ENCODE measurements at places on chromosomes 7 and 10.
A peak's percentile ranks its signal among the peaks of the same experiment; 100 is the strongest.

GRCh38 chr7:142817506-142817905, 37.4 kb upstream of the EPHB6 start:
- no peak for DNase-seq

- DNase-seq: no peak
Observed at GRCh38 chr10:72087969-72088888, at the start of gene SPOCK2. Gene SPOCK2, minus strand, starts transcription at chr10:72088551. Its CDS starts 223 bp downstream, at chr10:72088328.

GRCh38 chr10:83612050-83612449, 527.3 kb upstream of the GHITM start:
- no peak for DNase-seq

- DNase-seq: no peak
Observed at GRCh38 chr7:114173170-114173890, 241.3 kb upstream of the FOXP2 start.

GRCh38 chr10:91201213-91201996, 19.1 kb upstream of the PCGF5 start:
- DNase-seq: no peak

- no peak for DNase-seq
Observed at GRCh38 chr10:75525646-75526045, 94.2 kb downstream of the LRMDA start.

DNA sequence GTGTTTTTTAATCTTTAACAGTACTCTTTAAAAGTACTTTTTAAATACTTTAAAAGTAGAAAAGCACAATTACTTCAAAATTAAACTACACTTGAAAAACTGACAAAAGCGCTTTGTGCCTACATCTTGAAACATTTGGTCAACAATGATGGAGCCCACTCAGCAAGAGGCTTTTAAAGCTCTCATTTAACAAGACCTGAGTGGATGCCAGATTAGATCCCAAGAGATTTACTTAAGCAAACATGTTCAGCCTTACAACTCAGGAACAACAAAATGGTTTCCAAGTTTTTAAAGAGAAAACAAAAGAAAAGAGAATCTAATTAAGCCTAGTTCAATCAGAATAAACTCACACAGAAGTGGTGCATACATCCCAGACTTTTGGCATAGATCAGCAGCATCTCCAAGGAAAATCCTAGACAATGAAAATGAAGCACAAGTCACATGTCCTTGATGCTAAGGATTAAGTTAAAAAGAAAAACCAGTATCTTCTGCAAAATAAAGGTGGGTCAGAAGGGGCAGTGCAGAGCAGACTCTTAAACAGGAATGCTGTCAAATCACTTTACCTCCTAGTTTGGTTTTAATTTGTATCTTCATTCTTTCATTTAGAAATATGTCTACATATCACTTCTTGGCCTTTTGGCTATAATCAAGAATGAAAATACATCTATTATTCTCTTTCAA, 26.2 kb downstream of the HIBADH start:
- no peak for DNase-seq

DNA sequence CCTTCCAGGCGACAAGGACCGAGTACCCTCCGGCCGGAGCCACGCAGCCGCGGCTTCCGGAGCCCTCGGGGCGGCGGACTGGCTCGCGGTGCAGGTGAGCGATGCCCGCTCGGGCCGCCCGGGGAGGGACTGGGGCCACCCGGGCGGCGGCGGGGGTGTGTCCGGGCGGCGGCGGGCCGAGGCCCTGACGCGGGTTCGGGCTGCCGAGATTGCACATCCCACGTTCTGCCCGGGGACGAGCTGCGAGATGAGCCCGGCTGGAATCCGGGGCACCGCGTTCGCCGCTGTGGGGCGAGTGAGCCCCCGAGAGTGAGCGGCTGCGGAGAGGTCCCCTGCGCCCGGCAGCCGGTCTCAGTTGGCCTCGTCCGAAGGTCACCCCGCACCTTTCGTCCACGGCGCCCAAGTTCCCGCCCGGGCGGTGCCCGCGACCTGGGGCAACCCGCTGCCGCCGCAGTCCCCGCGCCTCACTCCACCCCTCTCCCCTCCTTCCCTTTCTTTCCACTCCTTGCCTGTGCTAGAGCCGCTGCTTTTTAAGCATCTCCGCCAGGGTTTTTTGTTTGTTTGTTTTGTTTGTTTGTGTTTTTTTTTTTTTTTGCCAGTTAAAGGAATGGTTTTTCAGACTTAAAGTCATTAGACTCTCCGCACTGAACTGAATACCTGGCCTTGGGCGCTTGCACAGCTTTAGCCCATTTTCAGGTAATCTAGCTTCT, 515 bp downstream of the RALA start:
- no peak for DNase-seq

- DNase-seq: no peak
Observed at GRCh38 chr7:154776350-154776749, 226.6 kb downstream of the PAXIP1 start.

GRCh38 chr10:90635111-90635765, 222.6 kb downstream of the HTR7 start:
- DNase-seq: no peak

- no peak for DNase-seq
Observed at GRCh38 chr10:29022513-29022912, 266.4 kb upstream of the LYZL1 start.

GRCh38 chr10:86872757-86873156, 84.7 kb downstream of the MMRN2 start:
- no peak for DNase-seq

DNA sequence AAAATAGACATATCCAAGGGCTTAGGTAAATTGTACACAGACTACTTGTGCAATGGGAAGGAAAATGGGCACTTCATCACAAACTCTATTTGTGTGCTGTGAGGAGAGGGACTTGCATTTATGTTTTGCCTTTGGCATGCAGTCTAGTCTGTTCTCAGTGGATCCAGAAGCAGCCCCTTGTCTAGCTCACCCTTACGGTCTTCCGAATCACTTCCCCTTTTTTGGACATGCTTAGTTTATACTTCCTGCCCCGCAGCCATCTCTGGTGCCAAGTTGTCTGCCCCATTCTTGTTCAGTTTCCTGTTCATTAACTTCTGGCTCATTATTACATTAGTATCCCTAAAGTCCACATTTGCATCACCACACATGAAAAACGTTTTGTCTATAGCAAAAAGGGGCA, 161.6 kb downstream of the NRCAM start:
- DNase-seq: no peak

GRCh38 chr7:51067757-51068156, 248.9 kb downstream of the COBL start:
- no peak for DNase-seq

DNA sequence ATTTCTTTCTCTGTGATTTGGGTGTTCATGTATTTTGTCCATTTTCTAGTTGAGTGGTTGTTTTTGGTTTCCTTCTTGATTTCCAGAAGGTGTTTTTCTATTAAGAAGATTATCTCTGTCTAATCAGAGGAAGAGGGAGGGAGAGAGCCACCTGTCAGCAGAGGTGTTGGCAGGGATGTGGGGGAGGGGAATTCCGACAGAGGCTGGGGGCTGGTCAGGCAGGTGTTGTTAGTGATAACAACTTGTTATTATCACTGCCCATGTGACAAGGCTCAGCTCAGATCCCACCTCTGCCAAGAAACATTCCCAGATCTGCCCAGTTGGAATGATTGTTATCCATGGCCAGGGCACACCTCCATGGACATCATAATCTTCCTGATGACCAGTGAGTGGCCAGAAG, 293.4 kb downstream of the GFRA1 start:
- DNase-seq: no peak

GRCh38 chr10:67603086-67603485, 92.9 kb downstream of the CTNNA3 start:
- no peak for DNase-seq

DNA sequence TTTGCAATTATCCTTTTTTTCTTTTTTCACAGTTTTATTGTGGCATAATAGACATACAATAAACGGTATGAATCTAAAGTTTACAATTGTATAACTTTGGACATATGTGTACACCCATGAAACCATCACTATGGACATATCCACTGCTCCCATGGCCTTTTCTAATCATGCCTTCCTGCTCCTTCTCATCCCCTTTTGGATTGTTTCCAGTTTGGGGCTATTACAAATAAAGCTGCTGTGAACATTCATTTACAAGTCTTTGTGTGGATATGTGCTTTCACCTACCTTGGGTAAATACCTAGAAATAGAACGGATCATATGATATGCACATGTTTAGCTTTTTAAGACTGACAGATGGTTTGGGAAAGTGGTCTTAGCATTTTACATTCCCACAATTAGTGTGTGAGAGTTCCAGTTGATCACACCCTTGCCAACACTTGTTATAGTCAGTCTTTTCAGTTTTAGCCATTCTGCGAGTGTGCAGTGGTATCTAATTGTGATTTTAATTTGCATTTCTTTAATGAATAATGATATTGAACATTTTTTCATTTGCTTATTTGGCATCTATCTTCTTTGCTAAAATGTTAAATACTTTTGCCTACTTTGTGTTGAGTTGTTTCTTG, 120.9 kb upstream of the KAT6B start:
- DNase-seq: peak; percentile 66

Data from NCI-H2029 treated with DMSO at 0.1 percent for 48 hours (cell line).